Stimulated activated memory B cell treated with anti-CD40 and anti-IgM and Interleukin-4, amounts not matched to agents 10 μg/mL and 1 μg/mL and 100 μg/mL, for 72 hours (primary cell): ENCODE measurements at places on chromosomes 7 and 10.

DNA sequence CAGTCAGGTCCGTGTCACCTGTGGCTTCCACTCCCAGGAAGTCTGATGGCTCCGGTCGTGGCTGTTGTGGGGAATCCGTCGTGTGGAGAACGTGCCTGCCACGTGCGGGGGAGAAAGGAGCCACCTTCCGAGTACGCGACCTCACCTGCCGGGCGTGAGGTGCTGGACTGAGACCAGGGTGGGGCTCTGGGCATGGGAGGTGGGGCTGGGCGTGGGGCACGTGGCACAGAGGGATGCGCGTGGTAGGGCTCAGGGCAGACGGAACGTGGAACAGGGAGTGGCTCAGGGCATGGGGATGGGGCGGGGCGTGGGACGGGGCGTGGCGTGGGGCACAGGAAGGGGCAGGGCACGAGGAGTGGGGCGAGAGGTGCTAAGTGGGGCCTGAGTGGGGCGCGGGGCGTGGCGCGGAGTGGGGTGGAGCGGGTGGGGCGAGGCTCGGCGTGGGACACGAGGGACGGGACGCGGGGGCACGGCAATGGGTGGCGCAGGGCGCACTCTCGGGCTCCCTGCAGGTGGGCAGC is 64.8 kb downstream of the C10orf143 start:
- ATAC-seq = peak; percentile 44

DNA sequence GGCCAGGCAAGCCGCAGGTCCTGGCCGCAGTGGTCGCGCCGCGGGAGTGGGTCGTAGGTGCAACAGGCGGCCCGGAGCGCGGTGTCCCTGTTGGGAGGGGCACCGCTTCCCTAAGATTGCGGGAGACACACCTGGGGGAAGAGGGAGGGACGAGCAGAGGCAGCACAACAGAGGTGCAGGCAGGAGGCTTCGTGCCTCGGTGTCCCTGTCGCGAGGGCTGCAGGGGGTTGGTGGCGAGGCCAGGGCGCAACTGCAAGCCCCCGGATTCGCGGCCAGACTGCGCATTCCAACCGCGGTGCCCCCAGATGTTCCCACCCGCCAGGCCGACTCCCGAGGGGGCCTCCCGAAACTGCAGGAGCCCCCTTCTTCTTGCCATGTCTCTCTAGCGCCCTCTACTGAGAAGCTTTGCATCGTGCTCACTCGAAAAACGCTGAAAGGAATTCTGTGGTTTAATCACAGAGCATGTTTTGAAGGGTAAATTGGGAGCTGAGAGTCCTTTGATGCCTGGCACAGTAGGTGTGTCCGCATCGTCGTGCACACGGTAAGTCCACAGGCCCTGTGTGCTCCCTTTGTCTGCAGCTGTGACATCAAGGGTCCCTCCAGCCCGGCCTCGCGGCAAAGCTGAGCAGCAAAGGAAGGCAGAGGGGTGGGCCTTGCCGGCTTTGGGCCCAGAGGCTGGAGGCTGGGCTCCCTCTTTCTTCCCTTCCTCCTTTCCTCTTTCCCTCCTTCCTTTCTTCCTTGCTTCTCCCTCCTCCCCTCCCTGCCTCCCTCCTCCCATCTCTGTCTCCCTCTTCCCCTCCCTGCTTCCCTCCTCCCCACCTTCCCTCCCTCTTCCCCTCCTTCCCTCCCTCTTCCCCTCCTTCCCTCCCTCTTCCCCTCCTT is 6.2 kb upstream of the MBL2 start:
- ATAC-seq = no peak

GRCh38 chr7:47314728-47315607 is 266.9 kb downstream of the TNS3 start:
- ATAC-seq = no peak

DNA sequence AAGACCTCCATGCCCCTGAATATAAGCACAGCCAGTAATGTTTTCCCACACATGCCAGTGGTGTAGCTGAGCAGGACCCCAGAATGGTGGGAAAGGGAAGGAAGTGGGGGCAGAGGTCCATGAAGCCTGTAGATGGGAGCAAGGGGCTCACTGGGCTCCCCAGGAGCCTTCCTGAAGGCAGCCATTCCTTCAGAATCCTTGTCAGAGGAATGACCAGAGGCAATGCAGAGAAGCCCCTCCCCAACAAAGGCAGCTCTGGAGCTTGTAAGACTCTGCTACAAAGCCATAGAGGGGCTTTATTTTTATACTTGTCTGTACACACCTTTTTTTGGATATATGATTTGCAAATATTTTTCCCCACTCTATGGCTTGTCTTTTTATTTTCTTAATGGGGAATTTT is 165.0 kb upstream of the TCF7L2 start:
- ATAC-seq = no peak

DNA sequence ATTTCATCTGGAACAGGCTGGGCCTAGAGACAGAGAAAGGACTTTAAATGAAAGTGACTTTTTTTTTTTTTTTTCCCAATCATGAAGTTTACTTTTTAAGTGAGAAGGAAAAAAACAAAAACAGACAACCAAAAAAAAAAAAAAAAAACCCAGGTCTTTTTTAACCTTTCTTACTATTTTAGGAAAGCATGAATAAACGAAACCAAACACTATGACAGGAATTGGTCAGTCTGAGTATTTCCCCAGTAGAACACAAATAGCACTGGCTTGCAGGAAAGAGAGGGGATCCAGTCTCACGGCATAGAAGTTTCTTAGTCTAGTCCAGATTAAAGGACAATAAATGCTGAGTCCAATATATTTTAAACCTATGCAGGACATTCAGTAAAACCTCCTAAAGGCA is 180.5 kb upstream of the CCDC6 start:
- ATAC-seq = no peak

DNA sequence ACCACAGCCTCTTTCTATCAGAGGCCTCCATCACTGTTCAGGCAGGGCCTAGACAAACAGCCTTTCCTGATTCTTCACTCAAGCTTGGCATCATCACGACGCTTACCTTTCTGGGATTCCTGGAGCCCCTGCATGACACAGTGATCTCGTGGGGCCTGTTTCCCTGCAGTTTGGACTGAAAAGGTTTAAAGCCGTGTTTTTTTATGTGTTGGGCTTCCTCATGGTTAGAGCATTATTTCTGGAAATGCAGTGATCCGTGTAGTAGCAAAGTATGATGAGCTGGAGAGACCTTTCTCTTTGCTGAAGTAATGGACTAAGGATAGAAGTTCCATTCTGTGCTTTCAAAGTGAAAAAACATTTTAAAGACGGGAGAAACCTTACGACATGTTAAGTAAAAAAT is 169.1 kb downstream of the BMPER start:
- no peak for ATAC-seq

- no peak for ATAC-seq
Measured at GRCh38 chr7:4748231-4748681, 27.2 kb upstream of the AP5Z1 start.

DNA sequence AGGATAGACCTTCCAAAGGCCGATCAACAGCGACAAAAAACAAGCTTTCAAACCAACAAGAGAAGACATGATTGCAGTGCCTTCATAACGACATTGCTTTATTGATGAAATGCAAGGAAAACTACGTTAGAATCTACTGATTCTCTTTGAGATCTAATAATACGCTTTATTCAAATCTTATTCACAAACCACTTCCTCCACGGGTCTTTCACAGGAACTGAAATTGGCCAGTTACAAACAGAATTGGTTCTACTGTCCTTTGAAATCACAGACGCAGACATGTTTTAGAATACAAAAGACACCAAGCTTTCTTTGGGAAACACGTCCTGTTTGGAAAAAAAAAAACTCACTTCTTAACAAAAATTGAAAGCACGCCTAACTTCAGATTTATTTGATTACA is 74.7 kb upstream of the SEPHS1 start:
- ATAC-seq = no peak

DNA sequence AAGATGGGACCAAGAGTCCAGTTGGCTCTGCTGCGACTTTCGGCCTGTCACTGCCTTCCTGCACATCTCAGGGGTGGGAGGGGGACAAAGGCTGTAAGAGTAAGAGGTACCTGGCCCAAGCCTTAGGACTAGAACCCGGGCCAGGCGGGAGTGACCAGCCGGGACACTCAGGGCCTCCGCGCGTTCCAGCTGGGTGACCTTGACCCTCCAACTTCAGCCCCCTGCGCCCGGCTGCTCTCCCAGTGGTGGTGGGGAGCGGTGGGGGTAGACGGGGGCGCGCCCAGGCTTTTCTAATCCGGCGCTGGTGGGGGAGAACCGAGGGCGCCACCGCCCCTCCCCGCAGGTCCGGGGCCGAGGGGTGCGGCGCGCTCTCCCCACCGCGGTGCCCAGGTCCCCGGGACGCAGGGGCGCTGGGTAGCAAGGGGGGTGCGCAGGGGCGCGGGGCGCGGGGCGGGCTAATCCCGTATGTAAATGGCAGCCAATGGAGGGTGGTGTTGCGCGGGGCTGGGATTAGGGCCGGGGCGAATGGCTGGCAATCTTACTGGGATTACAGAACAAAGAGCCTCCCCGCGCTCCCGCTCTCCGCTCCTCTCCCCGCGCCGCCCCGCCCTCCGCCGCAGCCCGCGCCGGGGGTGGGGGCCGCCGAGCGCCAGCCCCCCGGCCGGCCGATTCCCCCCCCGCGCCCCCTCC is at the start of gene GTF2IRD1:
GTF2IRD1 (plus strand) TSS at position 585 of the 690 bp plus-strand sequence. CDS start 54,175 bp downstream, outside the sequence.
- peak; percentile 54 for ATAC-seq

GRCh38 chr10:73922864-73923133 is 11.9 kb downstream of the PLAU start:
- ATAC-seq = no peak

- no peak for ATAC-seq
Measured at GRCh38 chr7:95104739-95105138, 197.3 kb downstream of the PPP1R9A start.

DNA sequence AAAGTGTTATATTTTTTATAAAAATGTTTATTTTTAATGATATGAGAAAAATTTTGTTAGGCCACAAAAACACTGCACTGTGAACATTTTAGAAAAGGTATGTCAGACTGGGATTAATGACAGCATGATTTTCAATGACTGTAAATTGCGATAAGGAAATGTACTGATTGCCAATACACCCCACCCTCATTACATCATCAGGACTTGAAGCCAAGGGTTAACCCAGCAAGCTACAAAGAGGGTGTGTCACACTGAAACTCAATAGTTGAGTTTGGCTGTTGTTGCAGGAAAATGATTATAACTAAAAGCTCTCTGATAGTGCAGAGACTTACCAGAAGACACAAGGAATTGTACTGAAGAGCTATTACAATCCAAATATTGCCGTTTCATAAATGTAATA is 64.8 kb upstream of the CAPZA2 start:
- no peak for ATAC-seq

- no peak for ATAC-seq
Measured at GRCh38 chr7:149440222-149440621, 20.6 kb downstream of the ZNF777 start.

DNA sequence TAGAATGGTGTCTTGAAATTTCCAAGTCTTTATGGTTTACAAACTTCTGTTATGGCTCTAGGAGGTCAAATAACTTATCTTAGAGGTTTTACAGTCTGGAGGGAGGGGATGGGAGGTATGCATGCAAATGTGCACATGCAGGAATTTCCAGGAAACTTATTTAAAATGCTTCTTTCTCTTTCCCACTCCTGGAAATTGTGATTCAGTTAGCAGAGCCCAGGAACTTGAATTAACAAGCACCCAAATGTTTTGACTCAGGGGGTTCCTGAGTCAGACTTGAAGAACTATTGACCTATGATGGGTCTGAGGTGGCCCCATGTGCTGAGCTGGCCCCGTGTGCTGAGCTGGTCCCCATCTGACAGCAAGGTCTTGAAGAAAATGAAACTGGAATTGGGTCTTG is 669.4 kb downstream of the INHBA start:
- ATAC-seq = no peak

DNA sequence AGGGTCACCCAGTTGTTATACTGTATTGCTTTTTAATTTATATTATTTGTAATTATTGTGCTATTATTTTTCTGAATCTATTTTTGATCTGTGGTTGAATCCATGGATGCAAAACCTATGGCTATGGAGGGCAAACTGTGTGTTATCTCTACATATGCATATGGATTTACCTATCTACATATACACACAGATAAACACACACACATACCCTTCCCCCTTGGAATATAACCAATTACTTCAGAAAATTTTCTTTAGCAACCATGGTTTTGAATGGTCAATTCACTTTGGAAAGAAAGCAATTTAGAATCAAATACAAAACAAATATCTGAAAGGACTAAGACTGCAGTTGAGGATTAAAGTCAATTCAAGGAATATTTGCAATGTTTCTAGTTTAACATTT is 39.1 kb downstream of the MTPN start:
- ATAC-seq = no peak

DNA sequence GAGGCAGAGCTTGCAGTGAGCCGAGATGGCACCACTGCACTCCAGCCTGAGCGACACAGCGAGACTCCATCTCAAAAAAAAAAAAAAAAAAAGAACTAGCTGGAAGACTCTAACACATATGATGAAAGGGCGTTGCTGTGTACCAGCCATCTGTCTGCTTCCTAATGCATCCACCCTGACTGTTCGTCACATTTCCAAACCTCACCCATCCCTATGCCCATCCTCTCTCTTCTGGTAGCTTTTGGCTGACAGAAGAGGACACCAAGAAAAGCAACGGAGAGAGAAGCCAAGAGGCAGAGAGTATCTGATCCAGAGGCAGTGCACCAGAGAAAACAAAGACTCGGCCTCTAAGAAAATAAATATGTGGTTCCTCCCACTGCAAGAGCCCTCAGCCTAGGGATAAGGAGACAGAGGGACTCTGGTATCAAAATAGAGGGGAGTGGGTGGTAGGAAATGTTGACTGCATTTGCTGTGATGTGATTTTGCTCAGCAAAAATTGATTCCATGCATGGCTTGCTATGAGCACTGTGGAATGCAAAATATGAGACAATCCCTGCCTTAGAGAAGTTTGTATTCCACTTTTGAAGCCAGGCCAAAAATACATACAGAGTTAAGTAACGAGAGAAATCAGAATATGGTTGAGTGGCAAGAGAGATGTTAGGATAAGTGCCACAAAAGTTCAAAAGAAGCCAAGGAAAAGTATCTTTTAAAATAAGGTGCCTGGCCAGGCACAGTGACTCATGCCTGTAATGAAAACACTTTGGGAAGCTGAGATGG is 100.8 kb upstream of the STK17A start:
- no peak for ATAC-seq

- ATAC-seq = no peak
Measured at GRCh38 chr10:93445097-93445960, 36.8 kb downstream of the MYOF start.

- ATAC-seq = no peak
Measured at GRCh38 chr10:50501924-50502452, 121.8 kb downstream of the SGMS1 start.
